ENCODE measurements at places on chromosomes 5 and 9.
A peak's percentile ranks its signal among the peaks of the same experiment; 100 is the strongest.

- no peak for DNase-seq
Observed at GRCh38 chr9:115170358-115171073, 52.6 kb upstream of the TNC start.

DNA sequence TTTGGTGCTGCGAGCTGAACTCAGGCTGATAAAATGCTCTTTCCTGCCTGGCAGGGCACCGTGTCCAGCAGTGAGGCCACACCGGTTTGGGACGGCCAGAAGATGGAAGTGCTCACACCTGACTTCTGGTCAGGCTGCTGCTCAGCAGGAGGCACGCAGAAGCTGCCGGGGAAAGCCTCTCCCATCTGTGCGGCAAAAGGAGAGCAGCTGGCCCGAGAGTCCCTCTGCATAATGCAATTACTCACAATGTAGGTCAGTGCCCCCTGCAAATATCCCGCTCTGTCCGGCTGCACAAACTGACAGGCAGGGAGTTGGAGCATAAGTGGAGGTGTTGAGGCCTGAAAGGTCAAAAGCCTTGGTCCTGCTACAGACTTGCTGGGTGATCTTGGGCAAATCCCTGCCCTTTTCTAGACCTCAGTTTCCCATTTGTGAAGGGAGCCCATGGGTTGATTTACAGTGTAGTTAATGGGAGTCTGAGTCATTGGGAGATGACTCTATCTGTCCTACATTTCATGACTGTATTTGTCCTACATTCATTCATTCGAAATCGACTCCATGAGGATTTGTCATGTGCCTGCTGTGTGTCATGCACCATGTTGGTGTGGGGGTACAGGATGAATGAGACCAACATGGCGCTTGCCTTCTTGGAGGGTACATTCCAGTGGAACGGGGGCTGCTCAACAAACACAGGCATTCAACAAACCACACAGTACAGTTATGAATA is 61.8 kb upstream of the TBC1D2 start:
- DNase-seq = no peak

- no peak for DNase-seq
Observed at GRCh38 chr9:96459268-96460007, 9.5 kb downstream of the HABP4 start.

DNA sequence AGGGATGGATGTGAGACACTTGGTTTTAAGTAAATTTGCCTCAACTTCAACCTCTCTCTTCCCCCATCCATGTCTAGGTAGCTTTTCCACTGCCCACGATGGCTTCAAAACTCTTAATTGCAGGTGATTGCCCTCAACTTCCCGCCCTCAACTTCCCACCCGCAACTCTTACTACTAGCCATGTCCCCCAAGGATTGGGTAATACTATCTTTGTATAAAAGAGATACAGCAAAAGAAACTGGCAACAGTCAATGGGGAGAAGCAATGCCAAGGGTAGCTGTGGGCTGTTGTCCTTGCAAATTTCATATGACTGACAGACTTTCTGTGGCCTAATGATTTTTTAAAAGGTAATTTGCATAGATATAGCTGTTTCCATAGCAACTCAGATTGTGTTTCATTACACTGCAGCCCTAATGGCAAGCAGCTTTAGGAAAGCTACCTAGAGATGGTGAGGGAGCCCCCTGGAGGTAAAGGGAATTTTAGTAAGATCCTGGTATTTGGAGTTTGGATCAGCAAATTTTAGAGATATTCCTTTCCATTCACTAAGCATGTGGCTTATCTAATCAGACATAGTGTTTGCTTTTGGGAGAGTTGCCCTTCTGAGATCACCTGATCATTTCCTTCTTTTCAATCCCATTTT is 421.5 kb upstream of the DAP start:
- peak; percentile 84 for DNase-seq

DNA sequence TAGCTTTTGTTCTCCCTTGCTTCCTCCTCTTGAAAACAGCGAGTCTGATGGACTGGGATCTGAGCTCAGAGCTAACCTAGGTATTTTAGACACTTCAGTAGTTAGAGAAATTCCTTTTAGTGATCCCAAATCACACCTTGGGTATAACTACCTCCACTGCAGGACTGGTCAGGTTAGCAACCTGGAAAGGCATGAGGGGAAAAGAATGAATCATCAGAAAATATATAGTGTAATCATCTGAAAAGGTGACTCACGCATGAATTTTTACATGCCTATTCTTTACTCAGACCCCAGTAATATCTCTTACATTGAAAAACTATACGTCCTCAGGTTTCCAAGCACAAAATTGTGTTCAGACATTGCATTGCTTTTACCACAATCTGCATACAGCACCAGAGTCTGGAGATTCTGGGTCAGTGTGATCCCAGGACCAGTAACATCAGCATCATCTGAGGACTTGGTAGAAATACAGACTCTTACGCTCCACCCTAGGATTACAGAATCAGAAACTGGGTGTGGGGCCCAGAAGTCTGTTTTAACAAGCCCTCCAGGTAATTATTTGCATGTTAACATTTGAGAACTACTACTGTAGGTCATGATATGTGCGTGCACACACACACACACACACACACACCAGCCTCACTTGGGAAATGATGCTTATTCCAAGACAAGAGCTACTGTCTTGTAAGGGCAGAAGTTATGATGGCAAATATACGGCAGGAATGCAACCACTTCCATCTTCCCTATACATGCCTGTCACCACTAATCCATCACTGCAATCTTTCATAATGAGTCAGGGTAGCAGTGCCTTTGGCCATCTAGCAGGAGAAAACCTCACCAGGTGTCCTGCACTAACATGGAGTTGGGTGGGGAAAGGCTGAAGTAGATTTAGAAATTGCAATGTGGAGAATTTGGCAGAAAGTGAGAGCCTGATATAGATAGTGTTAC is 271.6 kb upstream of the MAP3K1 start:
- no peak for DNase-seq

DNA sequence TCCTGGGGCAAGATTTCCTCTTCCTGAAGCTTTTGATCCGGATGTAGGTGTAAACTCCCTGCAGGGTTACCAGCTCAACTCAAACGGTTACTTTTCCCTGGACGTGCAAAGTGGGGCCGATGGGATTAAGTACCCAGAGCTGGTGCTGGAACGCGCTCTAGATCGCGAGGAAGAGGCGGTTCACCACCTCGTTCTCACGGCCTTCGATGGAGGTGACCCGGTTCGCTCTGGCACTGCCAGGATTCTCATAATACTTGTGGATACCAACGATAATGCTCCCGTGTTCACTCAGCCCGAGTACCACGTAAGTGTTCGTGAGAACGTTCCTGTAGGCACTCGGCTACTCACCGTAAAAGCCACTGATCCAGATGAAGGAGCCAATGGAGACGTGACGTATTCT is 820 bp downstream of the PCDHGA4 start:
- DNase-seq = no peak

DNA sequence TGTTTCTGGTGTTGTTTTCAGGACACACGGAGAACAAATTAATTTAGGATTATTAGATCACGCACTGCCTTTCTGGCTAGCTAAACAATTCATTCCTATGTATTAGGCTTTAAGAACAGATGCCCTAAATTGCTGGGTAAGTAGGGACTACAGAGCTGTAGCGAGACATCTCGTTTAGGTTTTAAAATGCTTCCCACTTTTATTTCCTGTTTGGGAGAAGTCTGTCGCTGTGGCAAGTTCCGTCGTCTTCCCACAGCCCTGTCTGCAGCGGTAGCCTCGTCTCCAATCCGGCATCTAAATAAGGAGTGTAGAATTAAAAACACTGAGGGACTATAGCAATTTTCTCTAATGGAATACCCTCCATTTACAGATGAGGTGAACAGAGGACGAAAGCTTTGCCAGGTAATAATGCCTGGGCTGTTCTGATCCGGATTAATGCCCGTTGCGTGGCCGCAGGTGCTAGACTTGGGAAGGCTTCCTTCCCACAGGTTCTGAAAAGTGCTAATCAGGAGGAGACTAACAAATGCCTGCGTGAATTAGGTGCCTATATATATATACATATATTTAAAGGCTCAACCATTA is 1.3 kb upstream of the TRIM36 start:
- no peak for DNase-seq

- no peak for DNase-seq
Observed at GRCh38 chr9:89358985-89359384, 40.7 kb downstream of the SECISBP2 start.

GRCh38 chr9:98992885-98993569 is 49.3 kb downstream of the COL15A1 start:
- no peak for DNase-seq

DNA sequence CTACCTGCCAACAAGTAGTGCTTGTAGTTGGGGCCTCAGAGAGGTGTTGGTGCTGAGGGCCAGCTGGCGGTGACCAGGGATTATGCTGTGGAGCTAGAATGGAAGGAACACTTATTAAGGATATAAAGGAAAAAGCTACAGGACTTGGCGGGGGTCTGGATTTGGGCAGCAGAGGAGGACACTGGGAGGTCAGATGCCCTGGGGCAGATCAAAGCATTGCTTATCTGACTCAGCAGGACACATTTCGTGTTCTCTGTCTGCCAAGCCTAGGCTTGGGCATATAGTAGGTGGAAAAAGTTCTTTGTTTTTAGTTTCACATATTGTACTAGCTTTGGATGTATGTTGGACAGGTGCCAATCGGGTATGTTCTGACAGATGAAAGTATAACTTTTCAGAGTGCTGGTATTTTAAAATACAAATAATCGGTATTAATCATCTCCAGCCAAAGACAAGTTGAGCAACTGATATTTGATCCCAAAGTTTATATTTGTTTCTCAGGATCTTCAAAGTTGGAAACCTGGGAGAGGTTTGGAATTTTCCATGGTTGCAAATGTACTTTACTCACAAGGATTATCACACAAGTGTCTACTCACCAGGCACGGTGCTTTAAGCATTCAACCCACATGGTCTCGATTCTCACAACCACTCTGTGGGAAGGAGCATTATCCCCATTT is 69.4 kb downstream of the IQGAP2 start:
- no peak for DNase-seq

GRCh38 chr5:119309326-119309725 is 46.5 kb upstream of the TNFAIP8 start:
- DNase-seq = no peak

GRCh38 chr5:142663246-142663645 is 22.6 kb downstream of the FGF1 start:
- DNase-seq = no peak

DNA sequence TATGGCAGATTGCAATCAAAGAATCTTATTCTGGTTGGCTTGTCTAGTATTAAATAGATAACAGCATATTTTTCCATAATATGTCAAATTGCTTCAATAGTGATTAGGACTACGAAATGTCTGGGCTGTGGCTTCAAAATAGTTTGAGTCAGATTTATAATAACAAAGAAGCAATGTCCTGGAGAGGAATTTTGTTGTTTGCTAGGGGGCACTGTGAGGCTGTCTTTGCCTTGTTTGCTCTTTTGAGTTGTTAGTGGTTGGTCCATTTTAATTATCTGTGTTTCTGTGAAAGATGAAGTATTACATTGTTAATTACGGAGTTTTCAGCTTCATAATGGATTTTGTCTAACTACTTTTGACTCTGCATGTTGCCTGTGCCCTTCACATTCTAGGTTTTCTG is 713.6 kb downstream of the TLE4 start:
- DNase-seq = no peak

- DNase-seq = no peak
Observed at GRCh38 chr5:141101059-141101458, 786 bp downstream of the PCDHB3 start.

- no peak for DNase-seq
Observed at GRCh38 chr5:27015758-27016157, 22.6 kb downstream of the CDH9 start.

DNA sequence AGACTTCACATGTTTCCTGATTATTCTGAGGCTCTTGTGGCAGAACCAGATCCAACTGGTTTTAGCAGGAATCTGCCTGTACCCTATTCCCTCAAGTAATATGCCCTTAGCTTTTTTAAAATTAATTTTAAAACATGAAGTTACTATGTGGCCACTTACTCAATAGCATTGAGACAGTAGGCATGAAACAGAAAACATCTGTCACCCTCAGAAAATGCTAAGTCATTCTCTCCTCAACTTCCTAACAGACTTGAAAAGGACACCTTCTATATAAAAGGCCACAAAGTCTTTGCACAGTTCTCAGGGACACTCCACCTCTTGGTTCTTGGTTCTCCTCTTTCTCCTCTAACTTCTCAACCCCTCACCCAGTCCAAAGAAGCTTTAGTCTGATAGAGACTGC is 277.8 kb downstream of the RAB3C start:
- DNase-seq = no peak

GRCh38 chr5:53023969-53024368 is 34.8 kb downstream of the ITGA2 start:
- no peak for DNase-seq

DNA sequence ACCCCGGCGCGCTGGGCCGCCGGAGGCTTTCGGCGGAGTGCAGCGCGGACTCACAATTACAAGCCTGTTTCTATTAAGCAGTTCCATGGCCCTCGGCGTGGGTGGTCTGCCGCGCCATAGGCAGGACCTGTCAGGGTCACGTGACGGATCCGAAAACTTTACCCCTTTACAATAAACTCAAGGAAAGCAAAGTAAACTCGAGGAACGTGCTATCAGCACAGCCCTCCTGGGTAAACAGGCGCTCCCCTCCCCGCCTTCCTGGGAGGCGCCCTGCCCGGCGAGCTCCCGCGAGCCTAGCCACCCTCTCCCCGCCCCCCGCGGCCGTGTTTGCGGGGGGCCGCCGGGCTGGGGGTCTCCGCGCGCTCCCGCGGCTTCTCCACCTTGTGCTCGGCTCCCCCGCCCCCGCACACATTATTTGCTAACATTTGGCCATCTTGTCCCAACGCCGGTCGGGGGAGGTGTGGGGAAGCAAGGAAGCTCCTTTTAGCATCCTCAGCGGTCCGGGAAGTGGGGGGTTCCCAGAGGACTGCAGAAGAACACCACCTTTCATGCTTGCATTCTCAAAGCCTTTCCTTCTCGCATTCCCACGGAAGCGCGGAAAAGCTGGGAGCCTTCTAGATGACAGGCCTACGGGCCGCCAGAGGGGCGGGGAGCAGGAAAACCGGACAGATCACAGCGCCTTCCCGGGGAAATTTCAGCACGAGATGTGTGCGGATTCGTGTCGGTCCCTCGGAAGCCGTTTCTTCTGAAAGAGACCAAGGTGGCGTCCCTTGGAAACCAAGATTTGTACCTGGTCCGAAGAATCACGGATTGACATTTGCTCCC is at the start of gene PTCH1:
Gene PTCH1, minus strand, starts transcription at position 238 of the 825 bp plus-strand sequence.
- no peak for DNase-seq

GRCh38 chr5:178426326-178427130 is 163.7 kb downstream of the COL23A1 start:
- DNase-seq = no peak

DNA sequence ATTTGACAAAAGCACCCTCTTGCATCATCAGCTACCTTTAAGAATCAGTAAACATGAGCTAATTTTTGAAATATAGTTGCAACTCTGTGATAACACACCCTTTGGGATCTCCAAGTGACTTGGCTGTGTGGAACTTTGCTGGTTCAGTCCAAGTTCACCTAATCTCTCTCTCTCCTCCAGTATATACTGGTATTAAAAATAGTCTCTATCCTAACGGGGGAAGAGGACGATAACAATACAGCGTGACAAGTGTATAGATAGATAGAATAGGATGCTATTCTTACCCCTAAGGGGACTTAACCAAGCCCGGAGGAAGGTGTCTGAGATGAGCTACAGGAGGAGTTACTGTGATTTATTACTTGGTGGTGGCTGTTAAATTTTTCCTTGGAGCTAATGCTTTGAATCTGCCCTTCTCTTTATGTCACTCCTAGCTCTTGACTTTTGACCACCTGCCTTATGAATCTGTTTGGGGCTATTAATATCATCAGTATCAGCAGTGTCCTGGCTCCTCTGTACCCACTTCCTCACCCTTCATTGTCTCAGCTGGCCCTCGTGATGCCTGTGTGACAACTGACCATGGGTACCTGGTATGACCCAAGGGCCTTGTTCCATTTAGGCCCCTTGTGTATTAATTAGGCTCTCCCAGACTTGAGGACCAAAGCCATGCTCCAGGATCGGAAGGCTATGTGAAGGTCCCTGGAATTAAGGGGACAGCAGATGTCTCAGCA is 223.9 kb downstream of the SREK1 start:
- DNase-seq = no peak

Data from NCI-H1694 (cell line).